Activated CD4-positive, alpha-beta T cell treated with anti-CD3 and anti-CD28 coated beads, Interleukin-2, amount 50 U/mL, for 24 hours (primary cell): ENCODE measurements at places on chromosomes 5 and 9.

- DNase-seq = no peak
Observed at GRCh38 chr9:37036371-37036775, 2.3 kb upstream of the PAX5 start.

DNA sequence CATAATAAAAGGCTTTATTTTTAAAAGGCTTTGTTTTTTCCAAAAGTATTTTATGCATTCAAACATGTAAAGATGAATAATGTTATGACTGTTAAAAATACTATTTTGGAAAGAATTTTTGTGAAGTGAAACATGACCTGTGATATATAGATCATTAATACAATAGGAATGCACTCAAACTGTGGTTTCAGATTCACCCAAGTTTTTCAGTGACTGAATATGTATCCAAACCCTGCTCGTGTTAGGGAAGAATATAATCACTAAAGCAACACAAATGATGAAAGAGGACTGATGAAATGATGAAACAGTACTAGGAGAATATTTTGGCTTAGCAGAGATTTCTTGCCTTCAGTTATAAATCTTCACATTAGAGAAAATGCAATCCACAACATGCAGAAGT, 278.0 kb downstream of the ADAMTS6 start:
- no peak for DNase-seq

DNA sequence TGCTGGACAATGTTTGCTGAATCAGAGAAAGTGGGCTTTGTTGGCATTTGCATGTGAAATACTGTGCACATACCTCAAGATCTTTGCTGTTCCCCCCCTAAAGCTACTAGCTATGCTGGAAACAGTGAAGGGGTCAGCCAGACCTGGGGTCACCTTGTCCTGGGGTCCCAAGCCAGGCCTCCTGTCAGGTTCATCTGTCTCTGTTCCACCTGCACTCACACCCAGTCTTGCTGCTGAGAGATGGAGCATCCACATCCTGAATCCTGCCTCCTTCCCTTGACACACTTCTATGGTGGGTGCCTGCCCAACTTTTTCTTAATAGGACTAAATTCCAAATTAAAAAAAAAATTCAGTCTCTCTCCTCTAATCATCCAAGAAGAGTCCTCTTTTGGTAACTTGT, 4.0 kb upstream of the ABL1 start:
- DNase-seq = no peak

DNA sequence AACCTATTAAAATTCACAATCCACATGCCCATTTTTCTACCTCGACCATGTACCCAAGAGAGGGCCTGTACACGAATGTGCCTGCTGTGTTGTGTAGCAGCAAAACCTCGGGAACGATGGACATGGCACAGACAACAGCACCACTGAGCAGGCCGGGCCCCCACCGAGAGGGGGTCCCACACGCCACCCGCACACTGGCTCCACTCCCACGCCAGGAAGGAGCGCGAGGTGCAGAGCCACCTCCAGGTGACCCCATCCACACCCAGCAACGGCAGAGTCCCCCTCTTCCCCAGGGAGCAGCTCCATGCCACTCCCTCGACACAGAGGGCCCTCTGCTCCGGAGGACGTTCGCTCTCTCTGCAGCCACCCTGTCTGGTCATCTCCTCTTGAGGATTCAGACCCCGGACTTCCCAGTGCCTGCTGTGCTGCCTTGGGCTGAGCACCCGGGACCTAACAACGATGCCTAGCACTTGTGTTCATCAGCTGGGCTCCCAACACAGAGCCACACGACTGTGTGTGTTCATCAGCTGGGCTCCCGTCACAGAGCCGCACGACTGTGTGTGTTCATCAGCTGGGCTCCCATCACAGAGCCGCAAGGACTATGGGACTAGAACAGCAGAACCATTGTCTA, 25.3 kb upstream of the ADAMTS2 start:
- DNase-seq = no peak

DNA sequence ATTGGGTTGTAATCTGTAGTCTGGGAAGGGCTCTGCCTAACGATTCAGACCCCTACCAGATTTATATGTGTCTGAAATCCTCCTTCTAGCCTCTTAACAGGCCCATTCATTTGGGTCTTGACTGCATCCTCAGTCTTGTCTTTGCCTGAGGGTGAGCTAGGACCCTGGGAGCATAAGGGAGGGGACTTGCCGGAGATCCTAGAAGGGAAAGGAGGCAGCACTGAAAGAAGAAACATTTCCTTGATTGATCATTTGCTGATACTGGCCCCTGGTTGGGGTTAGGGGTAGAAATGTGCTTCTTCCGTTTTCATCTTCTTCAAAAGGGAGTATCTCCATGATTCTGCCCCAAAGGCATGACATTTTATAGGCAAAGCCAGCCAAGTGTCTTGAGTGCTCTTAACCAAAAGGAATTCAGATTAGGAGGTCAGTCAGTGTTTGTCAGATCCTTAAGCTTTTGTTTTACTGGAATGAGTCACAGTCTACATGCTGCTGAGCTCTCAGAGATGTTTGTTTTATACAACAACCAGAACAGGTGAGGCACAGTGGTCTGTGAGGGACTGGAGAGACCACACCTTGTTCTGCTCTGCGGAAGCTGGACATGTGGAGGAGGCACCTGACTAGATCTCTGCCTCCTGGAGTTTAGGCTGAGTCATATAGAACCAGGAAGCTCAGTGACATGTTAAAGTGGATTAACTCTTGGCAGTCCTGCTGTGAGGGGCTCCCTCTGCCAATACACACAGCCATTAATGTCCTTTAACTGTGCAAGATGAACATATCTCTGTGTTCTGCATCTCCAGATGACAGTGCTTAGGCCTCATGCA, 37.7 kb downstream of the PCDHAC2 start:
- DNase-seq = no peak

GRCh38 chr5:81783401-81783800, 32.5 kb upstream of the SSBP2 start:
- no peak for DNase-seq

DNA sequence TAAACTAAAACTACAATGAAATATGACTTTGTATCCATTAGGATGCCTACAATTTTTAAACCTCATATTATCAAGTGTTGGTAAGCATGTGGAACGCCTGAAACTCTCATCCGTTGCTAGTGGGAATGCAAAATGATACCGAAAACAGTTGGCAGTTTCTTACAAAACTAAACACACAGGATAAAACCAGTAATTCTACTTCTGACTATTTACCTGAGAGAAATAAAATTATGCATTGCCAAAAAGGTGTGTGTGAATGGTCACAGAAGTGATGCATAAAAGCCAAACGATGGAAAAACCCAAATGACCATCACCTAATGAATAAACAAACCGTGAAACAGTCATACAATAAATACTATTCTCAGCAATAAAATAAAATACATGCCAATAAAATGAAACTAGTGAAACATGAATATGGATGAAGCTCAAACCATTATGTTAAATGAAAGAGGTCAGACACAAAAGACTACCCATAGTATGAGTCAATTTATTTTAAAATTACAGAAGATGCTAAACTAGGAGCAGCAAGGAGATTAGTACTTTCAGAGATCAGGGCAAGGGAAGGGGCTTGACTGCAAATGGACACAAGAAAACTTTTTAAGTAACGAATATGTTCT, 13.4 kb downstream of the AUH start:
- DNase-seq = no peak

DNA sequence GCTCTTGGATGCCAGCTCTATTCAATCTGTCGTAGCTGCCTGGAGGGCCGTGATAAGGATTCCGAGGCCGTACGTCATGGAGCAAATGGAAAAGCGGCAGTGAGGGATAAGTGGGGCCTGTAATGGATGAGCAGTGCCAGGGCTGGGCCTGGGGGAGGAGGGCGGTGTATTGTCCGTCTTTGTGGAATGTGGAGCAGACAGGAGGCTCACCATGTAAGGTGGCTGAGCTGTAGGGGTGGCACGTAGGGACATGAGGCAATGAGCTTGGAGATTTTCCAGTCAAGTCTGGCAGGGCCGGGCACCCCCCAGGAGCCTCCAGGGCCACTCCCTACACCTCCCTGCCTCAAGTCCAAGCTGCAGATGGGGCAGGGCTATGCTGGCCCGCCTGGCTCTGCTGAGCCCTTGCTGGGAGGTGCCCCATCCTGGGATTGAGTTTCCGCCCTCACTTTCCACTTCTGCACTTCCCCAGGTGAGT, 29.2 kb downstream of the NCS1 start:
- no peak for DNase-seq

- DNase-seq = no peak
Observed at GRCh38 chr9:134404376-134405358, 78.4 kb downstream of the RXRA start.
